ENCODE measurements at places on chromosomes 7 and 10.

DNA sequence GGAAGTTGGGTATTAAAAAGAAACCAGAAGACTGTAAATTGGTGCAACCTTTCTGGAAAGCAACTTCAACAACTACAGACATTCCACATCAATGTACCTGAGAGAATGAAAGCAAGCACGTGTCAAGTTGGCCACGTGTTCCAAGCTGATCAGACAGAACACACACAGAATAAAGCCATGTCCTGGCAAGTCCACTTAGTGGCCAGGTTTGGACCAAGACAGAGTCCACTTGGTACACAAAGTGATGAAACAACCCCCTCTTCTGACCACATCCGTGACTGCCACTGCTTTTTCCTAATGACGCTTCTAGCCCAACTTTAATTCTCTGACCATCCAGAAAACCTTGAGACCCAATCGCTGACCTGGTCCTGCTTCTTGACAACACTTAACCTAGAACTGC lies 109.4 kb downstream of the ABLIM1 start:
- peak; percentile 38 for DNase-seq

DNA sequence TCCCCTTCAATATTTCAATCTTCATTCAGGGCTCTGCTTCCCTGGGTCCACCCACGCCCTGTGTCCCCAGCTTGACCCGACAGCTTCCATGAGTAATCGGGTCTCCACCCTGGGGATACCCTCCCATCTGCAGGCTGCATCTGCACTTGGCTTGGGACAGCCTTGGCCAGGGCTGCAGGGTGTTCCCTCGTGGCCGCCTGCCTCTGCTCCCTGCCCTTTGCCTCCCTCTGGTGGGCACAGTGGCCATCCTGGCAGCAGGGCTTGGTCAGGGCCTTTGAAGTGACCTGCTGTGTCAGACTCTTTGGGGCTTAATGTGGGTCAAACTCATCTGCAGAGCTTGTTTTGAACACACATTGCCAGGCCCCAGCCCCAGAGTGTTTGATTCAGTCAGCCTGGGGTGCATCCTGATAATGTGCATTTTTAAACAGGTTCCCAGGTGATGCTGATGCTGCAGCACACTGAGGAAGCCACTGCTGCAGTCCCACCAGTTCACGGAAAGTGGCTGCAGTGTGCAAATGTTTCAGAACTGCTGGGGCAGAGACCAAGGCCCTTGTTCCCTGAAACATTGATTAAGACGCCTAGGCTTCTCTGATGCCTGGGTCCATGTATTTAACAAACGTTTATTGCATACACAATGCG lies 80.7 kb upstream of the SEC61G start:
- DNase-seq: peak; percentile 46

GRCh38 chr7:103718482-103719061 lies 270.9 kb downstream of the RELN start:
- peak; percentile 16 for DNase-seq

DNA sequence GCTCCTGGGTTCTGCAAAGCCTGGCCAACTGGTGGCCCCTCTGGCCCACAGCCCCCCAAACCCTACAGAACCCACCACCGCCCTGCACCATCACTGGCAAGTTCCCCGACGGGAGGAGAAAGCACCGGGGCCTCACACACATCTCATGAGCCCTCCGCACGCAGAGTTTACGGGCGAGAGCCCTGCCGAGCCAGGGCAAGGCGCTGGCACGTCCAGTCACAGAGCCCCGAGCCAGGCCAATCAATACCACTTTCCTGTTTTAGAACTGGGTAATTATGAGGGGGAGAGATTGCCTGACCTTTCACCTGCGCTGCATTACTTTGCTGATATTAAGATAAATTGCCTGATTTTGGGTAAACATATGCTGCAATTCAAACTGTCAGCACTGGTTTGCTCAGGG lies 113.3 kb downstream of the EBF3 start:
- DNase-seq: no peak

Data from AG10803 (cell line).